ENCODE measurements at places on chromosomes 7 and 10. TPM values are rescaled to one million over a fixed set of nuclear protein-coding genes. Genes with fewer than 3 reads are reported as not detected.
A peak's percentile ranks its signal among the peaks of the same experiment; 100 is the strongest.

GRCh38 chr10:35353805-35354204, 17.5 kb downstream of the CCNY start:
- no peak overlapping the region for H3K4me3 ChIP-seq
- DNase-seq, result no peak
- peaks cover 4% of the 10 kb centered on the region for H3K36me3 ChIP-seq
- H3K27me3 ChIP-seq, result no peaks in the 10 kb centered on the region
- peaks cover 48% of the 10 kb centered on the region for H3K4me1 ChIP-seq
- H3K27ac ChIP-seq, result no peak overlapping the region

- no peaks in the 10 kb centered on the region for H3K4me1 ChIP-seq
- H3K36me3 ChIP-seq, result no peaks in the 10 kb centered on the region
- no peak overlapping the region for H3K27ac ChIP-seq
- no peak overlapping the region for H3K4me3 ChIP-seq
- no peak for DNase-seq
- no peaks in the 10 kb centered on the region for H3K27me3 ChIP-seq
These were observed 8.9 kb downstream of the DHTKD1 start for GRCh38 chr10:12077580-12078180.

GRCh38 chr7:99359465-99360154, 14.9 kb upstream of the ARPC1B start:
- peaks cover 6% of the 10 kb centered on the region for H3K4me1 ChIP-seq
- H3K27me3 ChIP-seq, result no peaks in the 10 kb centered on the region
- H3K27ac ChIP-seq, result no peak overlapping the region
- no peak overlapping the region for H3K4me3 ChIP-seq
- H3K36me3 ChIP-seq, result peaks cover 72% of the 10 kb centered on the region

DNA sequence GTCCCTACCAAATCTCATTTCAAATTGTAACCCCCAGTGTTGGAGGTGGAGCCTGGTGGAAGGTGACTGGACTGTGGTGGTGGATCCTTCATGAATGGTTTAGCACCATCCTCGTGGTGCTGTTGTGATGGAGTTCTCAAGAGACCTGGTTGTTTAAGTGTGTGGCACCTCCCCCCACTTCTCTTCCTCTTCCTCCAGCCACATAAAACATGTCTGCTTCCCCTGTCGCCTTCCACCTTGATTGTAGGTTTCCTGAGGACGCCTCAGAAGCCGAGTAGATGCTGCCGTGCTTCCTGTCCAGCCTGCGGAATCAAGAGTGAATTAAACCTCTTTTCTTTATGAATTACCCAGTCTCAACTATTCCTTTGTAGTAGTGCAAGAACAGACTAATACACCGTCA, 21.0 kb downstream of the GRB10 start:
- H3K4me3 ChIP-seq, result no peak overlapping the region
- H3K36me3 ChIP-seq, result peaks cover 9% of the 10 kb centered on the region
- no peaks in the 10 kb centered on the region for H3K27me3 ChIP-seq
- DNase-seq, result no peak
- H3K4me1 ChIP-seq, result no peaks in the 10 kb centered on the region

- no peaks in the 10 kb centered on the region for H3K4me1 ChIP-seq
- no peaks in the 10 kb centered on the region for H3K27me3 ChIP-seq
- no peak overlapping the region for H3K27ac ChIP-seq
These were observed 272.4 kb upstream of the LRGUK start for GRCh38 chr7:133854739-133855138.

DNA sequence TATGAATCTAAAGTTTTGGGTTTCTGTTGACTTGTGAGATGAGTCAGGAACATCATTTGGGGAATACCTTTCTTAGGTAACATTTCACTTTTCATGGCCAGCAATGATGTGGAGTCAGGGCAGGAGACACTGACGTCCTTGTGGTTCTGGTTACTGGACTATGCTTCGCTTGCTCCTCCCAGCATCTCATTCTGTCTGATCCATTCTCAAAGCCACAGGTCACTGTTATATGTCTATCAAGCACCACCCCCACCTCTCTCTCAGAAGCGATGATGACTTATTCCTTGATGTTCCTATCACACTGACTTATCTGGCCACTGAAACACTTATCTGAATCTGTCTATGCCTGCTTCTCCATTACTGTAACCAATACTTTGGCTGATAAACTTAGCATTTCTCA, 51.6 kb downstream of the TES start:
- H3K36me3 ChIP-seq, result peaks cover 5% of the 10 kb centered on the region
- no peaks in the 10 kb centered on the region for H3K4me1 ChIP-seq
- DNase-seq, result no peak
- no peak overlapping the region for H3K4me3 ChIP-seq
- no peak overlapping the region for H3K27ac ChIP-seq
- no peaks in the 10 kb centered on the region for H3K27me3 ChIP-seq

- H3K4me3 ChIP-seq, result no peak overlapping the region
- peaks cover 40% of the 10 kb centered on the region for H3K4me1 ChIP-seq
- no peak for DNase-seq
- 0 out of 3 replicates have a peak, but pooled peaks cover 2% of the 10 kb centered on the region for H3K36me3 ChIP-seq
- H3K27ac ChIP-seq, result peak overlapping the region; percentile 90
These were observed 1.7 kb upstream of the LDB1 start for GRCh38 chr10:102121739-102122372.

DNA sequence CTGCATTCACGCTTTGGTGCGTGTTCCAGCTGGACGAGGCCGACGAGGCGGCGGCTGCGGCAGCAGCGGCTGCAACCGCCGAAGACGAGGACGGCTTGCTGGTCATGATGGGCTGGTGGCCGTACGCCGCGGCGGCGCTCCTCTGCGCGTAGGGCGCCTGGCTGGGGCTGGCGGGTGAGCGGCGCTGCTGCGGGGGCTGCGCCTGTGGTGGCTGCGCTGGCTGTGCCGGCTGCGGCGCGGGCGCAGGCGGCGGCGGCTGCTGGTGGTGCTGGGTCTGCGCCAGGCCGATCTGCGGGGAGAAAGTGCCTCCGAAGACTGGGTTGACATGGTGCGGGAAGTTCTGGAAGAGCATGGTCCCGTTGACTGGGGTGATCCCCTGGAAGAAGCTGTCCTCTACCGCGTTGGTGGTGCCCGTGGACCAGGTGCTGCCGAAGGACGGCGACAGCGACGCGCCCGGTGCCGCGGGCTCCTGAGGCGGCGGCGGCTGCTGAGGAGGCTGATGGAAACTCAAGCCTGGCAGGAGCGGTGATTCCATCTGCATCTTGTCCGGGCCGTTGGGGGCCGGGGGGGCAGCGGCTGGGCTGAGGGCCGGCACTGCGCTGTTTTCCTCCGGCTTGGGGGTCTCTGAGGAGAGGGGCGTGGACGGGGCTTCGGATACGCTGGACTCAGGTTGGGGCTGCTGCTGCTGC, 51.1 kb downstream of the CPEB3 start:
- H3K36me3 ChIP-seq, result no peaks in the 10 kb centered on the region
- H3K27me3 ChIP-seq, result no peaks in the 10 kb centered on the region
- H3K4me3 ChIP-seq, result peak overlapping the region; percentile 43

DNA sequence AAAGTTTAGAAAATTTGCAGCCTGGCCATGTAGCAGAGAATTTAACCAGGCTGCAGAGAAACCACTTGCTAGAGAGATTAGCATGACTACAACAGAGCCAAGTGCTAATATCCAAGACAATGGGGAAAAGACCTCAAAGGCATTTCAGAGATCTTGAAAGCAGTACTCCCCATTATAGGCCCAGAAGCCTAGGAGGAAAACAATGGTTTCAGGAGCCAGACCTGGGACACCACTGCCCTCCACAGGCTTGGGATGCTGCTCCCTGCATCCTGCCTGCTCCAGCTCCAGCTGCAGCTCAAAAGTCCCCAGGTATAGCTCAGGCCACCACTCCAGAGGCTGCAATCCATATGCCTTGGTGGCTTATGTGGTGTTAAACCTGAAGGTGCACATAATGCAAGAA, 101.5 kb upstream of the TMEM72 start:
- no peaks in the 10 kb centered on the region for H3K36me3 ChIP-seq
- no peak overlapping the region for H3K4me3 ChIP-seq
- DNase-seq, result no peak
- H3K27me3 ChIP-seq, result no peaks in the 10 kb centered on the region

The PTPN12 gene
- total RNA-seq, result 39.4 TPM

The RBM28 gene
- total RNA-seq, result 146 TPM

The GPR37 gene
- 0.07 TPM for total RNA-seq

The PAOX gene
- total RNA-seq, result 6.4 TPM

The CALML5 gene
- total RNA-seq, result not detected

The SLC39A12 gene
- total RNA-seq, result not detected

The ENKUR gene
- 0.20 TPM for total RNA-seq

The CFAP69 gene
- total RNA-seq, result 2.3 TPM

The CALHM1 gene
- total RNA-seq, result not detected

The GNAI1 gene
- total RNA-seq, result not detected
